ENCODE measurements at places on chromosomes 3 and 15. TPM values are rescaled to one million over a fixed set of nuclear protein-coding genes. Genes with fewer than 3 reads are reported as not detected.

- DNase-seq, result no peak
Measured at GRCh38 chr3:119658994-119659393, 1.4 kb downstream of the POPDC2 start.

DNA sequence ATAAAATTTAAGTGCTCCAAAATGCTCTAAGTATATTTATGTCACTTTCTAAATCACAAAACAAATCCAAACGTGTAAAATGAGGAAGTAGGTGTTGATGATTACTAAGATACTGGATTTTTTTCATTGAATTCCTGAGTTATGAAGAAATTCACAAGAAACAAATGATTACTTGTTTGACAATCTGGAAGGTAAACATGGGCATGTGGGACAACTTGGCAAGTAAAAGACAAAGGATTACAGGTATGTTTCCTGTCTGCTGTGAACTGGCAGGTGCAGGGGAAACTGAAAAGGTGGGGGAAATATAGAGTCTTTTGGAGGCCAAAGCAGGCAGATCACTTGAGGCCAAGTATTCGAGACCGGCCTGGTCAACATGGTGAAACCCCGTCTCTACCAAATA, 252.7 kb upstream of the AZI2 start:
- no peak for DNase-seq

DNA sequence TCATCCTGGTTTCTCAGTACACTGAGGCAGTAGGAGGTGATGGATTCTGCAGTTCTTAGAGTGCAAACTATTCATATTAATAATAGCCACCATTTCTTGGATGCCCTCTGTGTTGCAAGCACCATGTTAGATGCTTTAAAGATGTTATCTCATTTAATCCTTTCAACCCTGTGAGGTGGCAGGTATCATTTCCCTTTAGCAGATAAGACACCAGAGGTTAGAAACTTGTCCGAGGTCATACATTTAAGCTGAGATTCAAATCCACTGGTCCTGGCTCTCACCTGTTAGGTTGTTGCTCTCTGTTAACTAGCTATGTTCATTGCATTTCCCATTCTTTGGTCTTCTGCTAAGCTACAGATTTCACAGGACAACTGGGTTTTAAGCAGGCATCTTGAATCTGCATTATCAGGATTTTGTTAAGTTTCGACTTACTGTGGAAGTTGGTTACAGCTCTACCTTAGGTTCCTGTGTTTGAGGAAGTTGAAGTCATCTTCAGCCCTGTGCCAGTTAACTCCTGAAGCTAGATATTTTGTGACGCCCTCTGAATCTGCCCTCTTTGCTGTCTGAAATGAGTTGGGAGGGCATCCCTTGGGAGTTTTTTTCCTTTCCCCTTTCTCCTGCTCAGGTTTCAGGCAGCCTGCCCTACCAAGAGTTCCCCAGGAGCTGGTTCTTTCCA, 6.4 kb downstream of the PDE8A start:
- no peak for DNase-seq

DNA sequence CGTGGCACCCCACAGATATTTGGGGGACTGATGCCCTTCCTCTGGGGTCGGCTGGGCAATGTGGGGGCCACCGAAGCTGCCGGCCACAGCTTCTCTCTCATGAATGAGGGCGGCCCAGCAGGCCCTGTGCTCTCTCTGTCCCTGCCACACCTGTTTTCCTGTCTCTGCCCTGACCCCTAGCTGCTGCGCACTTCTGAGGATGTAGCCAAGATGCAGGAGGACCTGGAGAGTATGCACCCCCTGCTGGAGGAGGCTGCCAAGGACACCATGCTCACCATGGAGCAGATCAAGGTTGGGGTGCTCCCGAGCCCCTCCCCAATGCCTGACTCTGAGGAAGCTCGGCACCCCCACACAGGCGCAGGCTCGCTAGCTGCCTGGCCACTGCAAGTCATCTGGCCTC, 59.7 kb downstream of the SEMA3G start:
- no peak for DNase-seq

DNA sequence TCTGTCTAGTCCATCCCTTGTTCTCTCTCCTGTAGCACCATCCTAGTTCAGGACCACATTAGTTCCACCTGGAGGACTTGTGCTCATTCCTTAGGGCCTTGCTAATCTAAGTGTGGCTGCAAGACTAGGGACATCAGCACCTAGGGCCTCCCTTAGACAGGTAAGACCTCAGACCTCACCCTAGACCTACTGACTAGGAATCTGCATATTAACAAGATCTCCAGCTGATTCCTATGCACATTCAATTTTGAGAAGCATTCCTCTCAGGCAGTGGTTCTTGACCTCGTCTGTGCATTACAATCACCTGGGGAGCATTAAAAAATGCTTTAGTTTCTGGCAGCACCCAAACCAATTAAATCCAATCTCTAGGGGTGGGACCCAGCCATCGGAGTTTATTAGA, 238.4 kb upstream of the RGMA start:
- DNase-seq, result no peak

DNA sequence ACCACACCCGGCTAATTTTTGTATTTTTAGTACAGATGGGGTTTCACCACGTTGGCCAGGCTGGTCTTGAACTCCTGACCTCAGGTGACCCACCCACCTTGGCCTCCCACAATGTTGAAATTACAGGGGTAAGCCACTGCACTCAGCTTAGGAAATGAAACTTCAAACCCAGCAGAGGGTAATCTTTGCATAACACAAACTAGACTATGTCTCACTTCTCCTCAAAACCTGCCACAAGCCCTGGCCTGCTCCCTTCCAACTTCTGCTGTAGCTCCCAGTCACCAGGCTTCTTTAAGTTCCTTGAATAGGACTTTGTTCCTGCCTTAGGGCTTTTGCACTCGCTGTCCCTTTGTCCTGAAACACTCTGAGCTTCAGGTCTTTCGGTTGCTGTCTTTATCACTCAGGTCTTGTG, 39.2 kb upstream of the SEMA4B start:
- no peak for DNase-seq

GRCh38 chr3:101950510-101950909, 101.2 kb downstream of the NFKBIZ start:
- DNase-seq, result no peak

GRCh38 chr15:42735382-42736165, 1.4 kb downstream of the CDAN1 start:
- DNase-seq, result no peak

DNA sequence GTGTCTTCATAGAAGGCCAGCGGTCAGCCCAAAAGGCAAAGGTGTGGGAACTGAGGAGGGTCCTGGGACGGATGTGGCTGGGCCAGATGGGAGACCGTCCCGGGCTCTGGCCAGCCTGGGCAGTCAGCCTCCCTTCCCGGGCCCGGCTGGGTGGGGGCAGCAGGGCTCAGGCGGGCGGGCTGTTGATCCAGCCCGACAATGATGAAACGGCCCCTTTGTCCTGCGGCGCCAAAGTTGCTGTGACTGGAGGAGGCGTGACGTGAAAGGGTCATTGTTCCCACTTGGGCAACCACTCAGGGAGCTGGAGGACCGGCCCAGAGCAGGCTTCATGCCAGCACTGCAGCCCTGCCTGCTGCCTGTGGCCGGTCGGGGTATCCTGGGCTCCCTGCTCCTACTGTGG, 16.5 kb downstream of the DUSP7 start:
- no peak for DNase-seq

GRCh38 chr3:149089395-149089794, 3.1 kb upstream of the HLTF start:
- no peak for DNase-seq

GRCh38 chr15:39124553-39125171, 456.2 kb upstream of the THBS1 start:
- DNase-seq, result no peak

- no peak for DNase-seq
Measured at GRCh38 chr3:30711867-30712266, 105.5 kb downstream of the TGFBR2 start.

- no peak for DNase-seq
Measured at GRCh38 chr3:12230406-12230805, 58.5 kb upstream of the PPARG start.

DNA sequence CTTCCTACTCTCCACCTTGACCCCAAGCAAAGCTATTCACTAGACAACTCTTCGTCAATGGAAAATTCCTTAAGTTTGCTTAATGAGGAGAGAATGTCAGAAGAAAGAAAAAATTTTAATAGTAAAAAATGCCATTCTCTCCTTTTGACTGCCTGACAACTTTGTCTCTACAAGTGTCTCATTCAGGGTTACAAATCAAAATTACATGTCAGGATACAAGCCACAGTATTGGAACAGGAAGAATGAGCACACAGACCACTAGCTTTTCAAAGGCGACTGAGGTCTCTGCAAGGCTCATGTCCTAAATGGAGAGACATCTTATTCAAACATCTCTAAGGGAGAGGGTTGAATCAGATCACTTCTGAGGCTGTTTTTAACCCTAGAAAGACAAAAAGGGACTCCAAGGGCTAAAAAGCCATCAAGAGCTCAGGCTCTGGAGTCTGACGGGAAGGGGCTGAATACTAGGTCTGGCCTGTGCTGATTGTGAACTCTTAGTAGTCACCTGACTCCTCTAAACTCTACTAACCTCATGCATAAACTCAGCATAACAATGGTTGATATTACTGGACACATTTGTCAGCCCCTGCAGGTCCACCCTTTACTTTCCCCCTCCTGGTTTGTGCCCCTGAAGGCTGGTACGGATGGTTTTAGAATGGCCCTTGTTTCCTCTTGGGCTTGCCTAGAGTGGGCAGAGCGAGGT, 12.8 kb upstream of the MEIS2 start:
- no peak for DNase-seq

DNA sequence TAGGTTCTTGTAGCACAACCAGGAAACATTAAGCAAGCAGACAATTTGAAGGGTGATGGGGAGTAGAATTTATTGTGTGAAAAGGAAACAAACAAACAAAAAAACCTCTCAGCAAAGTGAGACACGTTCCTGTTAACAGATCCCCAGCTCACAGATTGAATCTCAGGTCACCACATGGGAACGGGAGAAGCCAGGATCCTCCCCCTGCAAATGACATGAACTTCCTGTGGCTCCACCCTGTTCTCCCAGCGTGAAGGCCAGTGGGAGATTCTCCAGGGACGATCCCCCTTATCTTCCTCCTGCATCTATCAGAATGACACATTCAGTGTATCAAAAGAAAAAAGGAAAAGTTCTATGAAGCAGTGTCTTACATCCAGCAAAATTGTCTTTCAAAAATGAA, 1488.1 kb downstream of the OTOL1 start:
- no peak for DNase-seq

GRCh38 chr3:114899186-114899931, 247.7 kb downstream of the ZBTB20 start:
- DNase-seq, result no peak

DNA sequence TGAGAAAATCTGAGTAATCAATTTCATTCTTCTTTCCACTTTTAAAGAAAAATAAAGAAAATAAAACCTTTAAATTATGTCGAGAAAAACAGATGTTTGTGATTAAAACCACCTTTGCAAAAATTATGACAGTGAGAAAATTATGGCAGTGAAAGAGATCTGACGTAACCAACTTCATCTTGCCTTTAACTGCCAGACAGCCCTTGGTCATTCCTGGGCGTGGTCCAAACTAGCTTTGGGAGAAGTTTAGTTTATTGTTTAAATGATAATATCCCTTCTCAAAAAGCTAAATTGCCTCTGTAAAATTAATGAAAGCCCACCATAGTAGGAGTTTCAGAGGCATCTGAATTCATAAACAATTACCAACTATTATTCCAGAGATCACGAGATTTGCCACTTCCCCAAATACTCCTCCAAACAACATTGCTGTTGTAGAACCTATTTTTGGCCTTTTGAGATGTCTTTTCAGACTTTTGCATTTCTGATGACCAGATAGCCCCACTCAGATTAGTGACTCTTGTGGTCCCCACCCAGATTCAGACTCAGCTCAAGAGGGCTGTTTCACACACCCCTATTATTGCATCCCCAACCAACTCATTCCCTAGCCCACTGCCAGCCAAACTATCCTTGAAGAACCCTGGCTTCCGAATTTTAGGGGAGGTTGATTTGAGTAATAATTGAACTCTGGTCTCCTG, 664.4 kb upstream of the CBLB start:
- DNase-seq, result no peak

- no peak for DNase-seq
Measured at GRCh38 chr3:44077267-44077666, 164.4 kb upstream of the TOPAZ1 start.

- DNase-seq, result no peak
Measured at GRCh38 chr15:82986442-82986780, 401 bp downstream of the RAMAC start.

GRCh38 chr3:66186545-66186944, 34.3 kb upstream of the SLC25A26 start:
- DNase-seq, result no peak

- DNase-seq, result no peak
Measured at GRCh38 chr3:88947013-88947412, 160.4 kb upstream of the EPHA3 start.

DNA sequence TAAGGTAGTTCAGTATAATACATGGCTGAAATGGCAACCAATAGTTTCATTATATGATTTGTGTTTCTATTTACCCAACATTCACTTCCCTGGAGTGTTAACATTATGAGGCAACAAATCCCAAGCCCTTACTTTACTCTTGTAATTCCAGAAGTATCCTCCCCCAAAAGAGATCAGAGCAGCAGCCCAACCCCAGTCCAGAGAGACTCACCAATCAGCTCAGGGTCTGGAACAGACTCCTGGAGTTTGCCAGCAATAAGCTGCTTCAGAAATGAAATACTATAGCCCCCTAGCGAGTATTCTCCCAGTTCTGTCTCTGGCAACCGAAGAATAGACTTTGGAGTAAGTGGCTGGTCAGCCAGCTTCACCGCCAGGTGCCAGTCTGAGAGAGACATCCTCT, 2.5 kb downstream of the UBL7 start:
- DNase-seq, result no peak

DNA sequence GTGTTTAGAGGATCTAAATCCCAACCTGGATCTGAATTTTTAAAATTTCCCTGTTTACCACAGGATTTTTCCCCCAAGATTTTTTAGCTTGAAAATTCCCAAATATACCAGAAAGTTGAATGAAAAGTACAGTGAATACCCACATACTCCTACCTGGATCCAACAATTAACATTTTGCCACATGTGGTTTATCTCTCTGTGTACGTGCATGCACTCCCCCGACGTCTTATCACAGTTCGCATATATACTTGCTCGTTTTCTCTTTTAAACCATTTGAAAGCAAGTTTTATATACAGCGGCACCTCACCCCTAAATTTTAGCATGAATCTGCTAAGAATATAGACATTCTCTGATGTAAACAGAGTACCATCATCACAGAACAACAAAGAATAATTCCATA, 165.3 kb downstream of the ATG7 start:
- DNase-seq, result no peak

GOLGA6L7 gene
- not detected for total RNA-seq

COLQ gene
- total RNA-seq, result 1.7 TPM

CTXN2 gene
- total RNA-seq, result not detected

NUDT16 gene
- total RNA-seq, result 51.7 TPM

BUB1B gene
- total RNA-seq, result 2.9 TPM

PSTPIP1 gene
- 7.2 TPM for total RNA-seq

PLA2G4D gene
- 0.18 TPM for total RNA-seq

C3orf70 gene
- 13.7 TPM for total RNA-seq

NECTIN3 gene
- total RNA-seq, result 44.8 TPM

CPLX3 gene
- total RNA-seq, result 0.15 TPM

TMEM39A gene
- total RNA-seq, result 37.3 TPM

ADGRG7 gene
- total RNA-seq, result 11.7 TPM

CD86 gene
- 6.0 TPM for total RNA-seq

MAGEL2 gene
- not detected for total RNA-seq
